ENCODE measurements at places on chromosomes 2 and 18.

DNA sequence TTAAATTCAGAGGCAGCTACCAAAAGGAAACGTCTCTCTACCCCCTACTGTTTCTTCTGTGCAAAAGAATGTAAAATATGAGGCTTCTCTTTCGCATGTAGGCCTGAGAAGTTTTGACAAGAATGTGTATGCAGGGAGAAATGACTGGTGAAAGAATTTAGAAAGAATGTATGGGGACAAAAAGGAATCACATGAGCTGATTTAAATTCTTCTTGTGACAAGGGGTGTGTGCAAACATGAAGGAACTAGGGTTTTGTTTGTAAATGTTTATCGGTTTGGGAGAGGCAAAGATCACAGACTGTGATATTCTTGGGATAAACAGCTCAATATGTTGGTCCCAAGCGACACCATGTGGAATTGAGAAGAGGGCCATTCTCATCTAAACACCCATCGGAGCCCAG lies 345.2 kb upstream of the VRK2 start:
- no peak for DNase-seq

DNA sequence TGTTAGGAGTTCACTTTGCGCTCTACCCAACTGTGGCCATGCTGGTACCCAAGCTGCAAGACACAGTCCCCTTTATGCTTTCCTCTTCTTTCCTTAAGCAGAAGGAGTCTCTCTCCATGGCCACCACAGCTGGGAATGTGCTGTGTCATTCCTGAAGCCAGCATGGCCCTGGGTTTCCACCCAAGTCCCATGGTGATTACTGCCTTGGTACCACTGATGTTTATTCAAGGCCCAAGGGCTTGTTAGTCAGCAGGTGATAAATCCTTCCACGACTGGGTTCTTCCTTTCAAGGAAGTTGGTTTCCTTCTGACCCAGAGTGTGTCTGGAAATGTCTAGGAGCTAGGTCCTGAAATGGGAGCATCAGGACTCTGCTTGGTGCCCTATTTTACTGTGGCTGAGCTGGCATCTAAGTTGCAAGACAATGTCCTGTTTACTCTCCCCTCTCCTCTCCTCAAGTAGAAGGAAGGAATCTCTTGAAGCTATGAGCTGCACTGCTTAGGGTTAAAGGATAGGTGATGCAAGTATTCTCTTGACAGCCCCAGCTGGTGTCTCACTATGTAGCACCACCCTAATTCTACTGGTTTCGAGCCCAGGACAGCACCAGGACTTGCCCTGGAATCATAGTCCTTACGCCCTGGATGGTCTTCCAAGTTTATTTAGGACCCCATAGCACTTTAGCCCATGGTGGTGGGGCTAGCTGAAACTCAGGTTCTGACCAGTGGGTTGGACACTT lies 18.7 kb upstream of the NUP35 start:
- no peak for DNase-seq

DNA sequence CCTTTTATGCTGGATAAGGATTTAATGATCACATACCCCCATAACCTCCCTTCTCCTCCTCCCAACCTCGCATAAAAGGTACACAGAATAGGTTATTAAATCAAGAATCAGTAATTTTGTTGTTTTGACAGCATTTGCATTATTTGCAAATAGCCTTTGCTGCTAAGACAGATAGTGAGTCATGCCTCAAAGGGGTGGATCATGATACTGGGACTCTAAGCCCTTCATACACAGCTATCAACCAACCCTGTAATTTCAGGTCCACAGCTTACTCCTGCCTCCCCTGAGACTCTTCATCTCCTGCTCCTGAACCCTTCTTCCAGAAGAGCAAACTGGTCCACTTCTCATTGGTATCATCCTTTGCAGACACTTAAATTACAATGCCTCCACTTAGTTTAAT lies 73.8 kb upstream of the KLHL29 start:
- DNase-seq = no peak

DNA sequence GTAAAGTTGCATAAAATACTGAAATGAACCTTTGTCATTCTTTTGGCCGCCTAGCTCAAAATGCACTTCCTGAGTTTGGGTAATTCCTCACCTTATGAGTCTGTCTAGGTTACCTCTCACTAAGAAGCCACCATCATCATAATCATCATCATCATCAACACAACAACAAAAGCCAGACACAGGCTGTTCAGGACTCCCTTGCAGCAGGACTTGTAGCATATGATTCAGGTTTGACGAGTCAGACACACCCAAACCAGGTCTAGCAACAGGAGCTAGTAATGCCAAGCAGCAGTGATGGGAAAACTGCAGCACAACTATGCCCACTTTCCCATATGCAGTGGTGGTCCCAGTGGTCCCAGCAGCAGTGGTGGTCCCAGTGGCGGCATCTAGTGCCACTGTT lies 2.8 kb upstream of the SGO2 start:
- no peak for DNase-seq

DNA sequence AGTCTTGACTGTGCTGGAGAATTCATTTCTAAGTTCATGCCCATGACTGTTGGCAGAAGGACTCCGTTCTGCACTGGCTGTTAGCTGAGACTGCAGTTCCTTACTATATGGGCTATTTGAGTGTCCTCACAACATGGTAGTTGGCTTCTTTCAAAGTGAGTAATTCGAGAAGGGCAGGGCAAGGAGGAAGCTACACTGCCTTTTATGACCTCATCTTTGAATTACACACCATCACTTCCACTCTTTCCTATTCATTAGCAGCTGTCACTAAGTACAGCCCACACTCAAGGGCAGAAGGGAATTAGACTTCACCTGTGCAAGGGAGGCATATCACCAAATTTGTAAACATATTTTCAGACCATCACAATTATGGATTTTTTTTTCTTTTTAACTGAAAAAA lies 55.9 kb upstream of the EPAS1 start:
- peak; percentile 84 for DNase-seq

Data from NCI-H2029 treated with DMSO at 0.1 percent for 48 hours (cell line).